ENCODE measurements at places on chromosomes 12 and 14.

DNA sequence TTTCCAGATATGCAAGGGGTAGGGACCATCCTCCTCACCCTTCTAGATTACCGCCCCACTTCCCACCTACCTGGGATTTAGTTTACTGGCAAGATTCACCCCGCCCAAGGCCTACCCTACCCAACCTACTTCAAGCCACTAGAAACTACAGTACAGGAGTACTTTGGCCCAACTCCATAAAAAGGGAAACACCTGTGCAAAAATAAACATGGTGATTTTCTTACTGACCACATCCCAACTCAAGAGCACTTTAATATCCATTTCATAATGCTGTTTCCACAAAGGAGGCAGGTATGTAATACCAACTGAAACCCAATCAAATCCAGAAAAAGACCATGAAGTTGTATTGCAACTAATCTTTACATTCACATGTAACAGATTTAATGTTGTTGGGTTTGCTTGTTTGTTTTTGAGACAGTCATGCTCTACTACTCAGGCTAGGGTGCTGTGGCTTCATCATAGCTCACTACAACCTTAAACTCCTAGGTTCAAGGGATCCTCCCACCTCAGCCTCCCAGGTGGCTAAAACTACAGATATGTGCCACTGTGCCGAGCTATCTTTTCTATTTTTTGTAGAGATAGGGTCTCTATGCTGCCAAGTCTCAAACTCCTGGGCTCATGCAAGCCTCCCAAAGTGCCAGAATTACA lies 41.7 kb upstream of the RAP1B start:
- no peak for DNase-seq

DNA sequence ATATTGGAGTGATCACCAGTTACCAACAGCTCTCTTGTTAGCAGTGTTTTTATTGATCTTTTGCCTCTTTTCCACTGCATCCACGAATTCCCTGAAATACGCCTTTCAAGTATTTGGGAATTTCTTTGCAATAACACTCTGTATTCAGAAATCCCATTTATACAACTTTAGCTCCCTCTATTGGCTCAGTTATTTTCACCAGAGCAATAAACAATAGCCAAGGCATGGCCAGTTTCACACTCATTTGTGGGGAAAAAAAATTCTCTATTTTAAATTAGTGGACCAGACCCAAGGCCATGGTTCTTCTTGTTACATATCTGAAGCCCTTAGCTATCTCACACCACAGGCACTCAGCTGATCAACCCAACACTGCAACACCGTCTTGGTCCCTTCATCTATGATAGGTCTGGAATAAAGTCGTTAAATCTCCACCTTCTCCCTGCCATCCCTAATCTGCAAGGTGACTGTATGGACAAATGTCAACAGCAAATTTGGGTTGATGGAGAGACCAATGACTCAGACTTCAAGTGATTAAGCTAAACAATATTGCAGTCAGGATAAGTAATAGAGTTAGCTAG lies 92.4 kb upstream of the TMEM260 start:
- no peak for DNase-seq

- DNase-seq: no peak
Observed at GRCh38 chr14:32761381-32761968, 177.2 kb upstream of the NPAS3 start.

DNA sequence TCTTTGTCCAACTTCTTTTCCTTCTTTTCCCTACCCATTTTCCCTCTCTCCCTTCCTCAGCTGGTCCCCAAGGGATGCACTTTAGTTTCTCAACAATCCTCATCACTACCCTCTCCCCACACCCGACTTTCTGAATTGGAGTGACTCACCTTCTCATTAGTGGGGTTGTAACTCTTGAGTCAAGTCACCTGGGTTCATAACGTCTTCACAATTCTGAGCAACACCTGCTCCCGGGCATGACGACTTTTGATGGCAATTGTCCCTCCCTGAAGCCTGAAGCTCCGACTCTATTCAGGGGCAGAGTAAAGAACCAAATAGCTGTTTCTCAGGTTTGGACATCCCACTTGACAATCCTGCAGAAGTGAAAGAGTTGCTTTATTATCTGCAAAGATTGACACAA lies 82.7 kb upstream of the OTX2 start:
- no peak for DNase-seq

GRCh38 chr12:54265364-54265812 lies 14.5 kb downstream of the CBX5 start:
- no peak for DNase-seq

- DNase-seq: no peak
Observed at GRCh38 chr12:84270470-84271140, 642.0 kb downstream of the SLC6A15 start.

GRCh38 chr12:79691511-79692248 lies 916 bp upstream of the PAWR start:
- DNase-seq: no peak

DNA sequence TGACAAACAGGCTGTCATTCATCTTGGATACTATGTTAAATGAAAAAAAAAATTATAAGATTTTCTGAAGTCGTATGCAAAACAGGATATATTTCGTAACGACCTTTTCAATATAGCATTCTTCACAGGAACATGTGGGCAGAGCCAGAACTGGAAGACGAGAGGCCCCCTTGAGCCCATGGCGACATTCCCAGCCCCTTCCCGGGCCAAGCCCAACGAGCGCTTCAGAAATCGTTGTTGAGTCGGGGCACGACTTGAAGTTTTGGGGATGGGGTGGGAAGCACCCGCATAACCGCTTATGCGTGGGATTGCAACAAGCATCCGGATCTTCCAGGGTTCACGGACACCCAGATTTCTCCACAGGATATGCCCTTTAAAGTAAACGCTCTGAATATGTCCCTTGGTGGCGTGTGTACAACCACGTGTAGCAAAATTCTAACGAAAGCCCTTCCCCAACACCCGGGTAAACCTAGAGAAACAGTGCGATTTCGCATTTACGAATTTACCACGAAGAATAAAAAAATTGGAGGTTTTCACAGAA lies 736 bp downstream of the C14orf39 start:
- no peak for DNase-seq

DNA sequence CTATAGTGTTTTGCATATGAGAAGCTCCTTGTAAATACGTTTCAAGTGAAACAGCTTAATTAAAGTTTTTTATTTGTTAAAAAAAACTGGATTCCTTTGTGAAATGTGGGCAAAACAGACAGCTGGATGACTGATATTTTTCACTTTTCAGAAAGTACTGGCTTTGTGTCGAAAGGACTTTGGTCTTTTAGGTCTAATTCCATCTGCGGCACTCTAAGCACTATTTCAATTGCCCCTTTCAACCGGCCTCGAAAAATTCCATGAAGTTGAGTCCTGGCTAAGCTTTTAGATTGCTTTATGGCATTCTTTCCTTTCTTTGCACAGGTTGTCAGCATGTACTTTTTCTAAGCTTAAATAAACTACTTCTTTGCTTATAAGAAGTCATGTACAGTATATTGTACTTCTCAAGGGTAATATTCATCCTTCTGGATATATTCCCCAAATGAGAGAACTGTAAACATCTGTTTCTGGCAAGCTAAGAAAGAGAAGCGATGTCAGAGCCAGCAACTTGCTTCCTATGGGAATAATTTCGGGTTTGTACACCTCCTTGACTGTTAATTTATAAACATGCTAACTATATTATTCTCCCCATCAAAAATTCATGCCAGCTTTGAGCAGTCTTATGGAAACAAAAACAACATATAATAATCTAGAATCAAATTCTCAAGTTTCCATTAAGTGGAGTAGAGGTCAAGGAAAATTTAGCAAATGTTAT lies 611.3 kb downstream of the ETNK1 start:
- no peak for DNase-seq

DNA sequence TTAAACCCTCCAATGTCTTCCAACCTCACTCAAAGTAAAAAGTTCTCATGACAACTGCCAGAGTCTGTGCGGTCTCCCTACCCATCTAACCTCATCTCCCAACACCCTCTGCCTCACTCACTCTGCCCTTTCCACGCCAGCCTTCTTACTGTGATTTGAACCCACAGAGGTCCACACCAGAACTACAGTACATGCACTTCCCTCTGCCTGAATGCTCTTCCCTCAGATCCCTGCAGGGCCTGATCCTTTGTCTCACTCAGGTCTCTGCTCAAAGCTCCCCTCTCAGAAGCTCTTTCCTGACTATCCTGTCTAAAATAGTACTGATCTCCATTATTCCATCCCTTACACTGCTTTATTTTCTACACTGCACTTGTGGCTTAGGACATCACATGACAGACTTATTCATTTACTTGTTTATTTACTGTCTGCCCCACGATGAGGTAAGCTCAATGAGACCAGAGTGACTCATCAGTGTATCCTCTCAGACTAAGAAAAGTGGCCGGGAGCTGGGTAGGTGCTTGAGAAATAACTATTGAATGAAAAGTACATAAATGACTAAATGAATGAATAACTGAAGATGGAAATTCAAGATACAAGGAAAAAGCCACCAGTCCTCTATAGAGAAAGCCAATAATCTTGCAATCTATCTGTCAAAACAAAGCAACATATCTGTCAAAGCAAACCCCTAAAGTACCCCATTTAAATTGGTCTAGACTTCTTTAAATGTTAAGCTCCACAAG lies 17.1 kb downstream of the POMT2 start:
- no peak for DNase-seq

DNA sequence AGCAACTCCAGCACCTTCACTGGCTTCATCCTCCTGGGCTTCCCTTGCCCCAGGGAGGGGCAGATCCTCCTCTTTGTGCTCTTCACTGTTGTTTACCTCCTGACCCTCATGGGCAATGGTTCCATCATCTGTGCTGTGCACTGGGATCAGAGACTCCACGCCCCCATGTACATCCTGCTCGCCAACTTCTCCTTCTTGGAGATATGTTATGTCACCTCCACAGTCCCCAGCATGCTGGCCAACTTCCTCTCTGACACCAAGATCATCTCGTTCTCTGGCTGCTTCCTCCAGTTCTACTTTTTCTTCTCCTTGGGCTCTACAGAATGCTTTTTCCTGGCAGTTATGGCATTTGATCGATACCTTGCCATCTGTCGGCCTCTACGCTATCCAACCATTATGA lies 6.8 kb downstream of the OR11G2 start:
- DNase-seq: no peak

DNA sequence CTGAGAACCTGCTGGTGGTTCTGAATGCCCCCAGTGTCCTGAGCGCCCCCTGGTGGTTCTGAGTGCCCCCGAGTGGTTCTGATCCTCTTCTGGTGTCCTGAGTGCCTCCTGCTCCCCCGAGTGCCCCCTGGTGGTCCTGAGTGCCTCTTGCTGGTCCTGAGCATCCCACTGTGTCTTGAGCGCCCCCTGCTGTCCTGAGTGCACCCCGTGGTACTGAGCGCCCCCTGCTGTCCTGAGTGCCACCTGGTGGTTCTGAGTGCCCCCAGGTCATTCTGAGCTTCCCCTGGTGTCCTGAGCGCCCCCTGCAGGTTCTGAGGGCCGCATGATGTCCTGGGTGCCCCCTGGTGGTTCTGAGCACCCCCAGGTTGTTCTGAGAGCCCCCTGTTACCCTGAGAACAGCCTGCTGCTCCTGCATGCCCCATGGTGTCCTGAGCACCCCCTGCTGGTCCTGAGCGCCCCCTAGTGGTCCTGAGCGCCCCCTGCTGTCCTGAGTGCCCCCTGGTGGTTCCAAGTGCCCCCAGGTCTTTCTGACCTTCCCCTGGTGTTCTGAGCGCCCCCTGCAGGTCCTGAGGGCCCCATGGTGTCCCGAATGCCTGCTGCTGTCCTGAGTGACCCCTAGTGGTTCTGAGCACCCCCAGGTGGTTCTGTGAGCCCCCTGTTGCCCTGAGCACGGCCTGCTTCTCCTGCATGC lies 1165.4 kb downstream of the TMEM121 start:
- DNase-seq: peak; percentile 39

- DNase-seq: no peak
Observed at GRCh38 chr12:109595321-109595902, 21.8 kb downstream of the MVK start.

- DNase-seq: no peak
Observed at GRCh38 chr12:110180591-110181005, 56.4 kb downstream of the IFT81 start.

GRCh38 chr14:59320763-59321625 lies 132.5 kb downstream of the DAAM1 start:
- DNase-seq: no peak

- no peak for DNase-seq
Observed at GRCh38 chr12:124080649-124081048, 107.6 kb downstream of the ZNF664 start.

GRCh38 chr14:50620341-50620740 lies 47.8 kb downstream of the SAV1 start:
- DNase-seq: no peak

DNA sequence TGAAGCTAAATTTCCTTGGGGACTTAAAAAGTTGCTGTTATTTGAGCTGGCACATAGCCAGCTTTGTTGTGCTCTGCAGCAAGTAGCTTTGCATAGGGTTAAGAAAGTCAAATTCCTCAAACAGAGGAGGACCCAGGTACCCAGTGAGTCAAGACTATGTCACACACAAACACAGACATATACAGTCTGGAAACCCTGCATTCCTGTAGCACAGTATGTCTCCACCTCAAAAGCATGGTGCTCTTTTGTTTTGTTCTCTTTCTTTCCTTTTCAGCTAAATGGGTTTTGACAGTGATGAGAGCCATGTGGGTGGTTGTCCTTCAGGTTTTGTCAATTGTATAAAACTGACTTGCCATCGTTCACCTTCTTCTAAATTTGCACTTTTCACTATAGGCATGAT lies 179.6 kb upstream of the DIO2 start:
- DNase-seq: no peak

DNA sequence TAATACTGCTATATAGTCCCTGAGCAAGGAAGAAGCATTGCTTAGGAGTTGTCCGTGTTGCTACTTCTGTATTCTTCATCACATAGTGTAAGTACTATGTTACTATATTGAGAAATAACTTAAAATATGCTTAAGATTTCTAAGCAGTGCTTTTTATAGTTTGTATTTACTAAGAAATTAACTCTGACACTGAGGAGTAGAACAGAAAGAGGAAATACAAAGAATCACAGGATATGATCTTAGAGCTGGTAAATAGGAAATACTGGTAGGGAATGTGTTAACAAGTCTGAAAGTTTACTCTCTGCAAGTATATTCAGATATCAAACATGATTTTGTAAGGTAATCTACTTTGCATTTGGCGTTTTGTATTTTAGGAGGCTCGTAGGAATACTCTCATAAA lies 15.5 kb downstream of the XPOT start:
- no peak for DNase-seq

- DNase-seq: no peak
Observed at GRCh38 chr14:42563313-42563712, 956.6 kb downstream of the LRFN5 start.

DNA sequence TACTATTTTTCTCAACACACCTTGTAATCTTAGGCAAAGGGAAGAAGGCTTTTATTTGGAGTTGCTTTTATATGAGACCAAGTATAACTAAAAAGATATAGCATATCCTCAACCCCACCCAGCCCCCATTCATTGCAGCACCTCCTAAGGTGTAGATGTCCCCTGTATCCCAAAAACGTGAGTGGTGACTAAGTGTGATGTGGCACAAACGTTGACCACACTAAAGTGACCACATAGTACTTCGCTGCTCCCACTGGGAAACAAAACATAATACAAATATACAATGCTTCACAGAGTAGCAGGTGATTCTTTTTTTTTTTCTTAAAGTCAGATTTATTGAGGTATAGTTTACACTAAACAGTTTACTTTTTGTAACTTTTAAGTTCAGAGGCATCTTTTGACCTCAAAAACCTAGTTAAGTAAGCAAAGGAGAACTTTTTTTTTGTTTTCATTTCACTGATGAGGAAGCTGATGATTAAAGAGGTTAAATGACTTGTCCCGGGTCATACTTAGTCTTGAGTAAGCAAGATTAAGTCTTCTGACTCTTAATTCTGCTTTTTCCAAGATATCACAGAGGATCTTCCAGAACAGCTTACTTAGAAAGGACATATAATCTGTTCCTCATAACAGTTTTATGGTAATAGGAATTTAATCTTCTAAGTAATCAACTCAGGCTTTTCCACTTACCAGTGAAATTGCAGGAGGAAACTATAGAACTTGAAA lies 245.2 kb upstream of the PLEKHG7 start:
- no peak for DNase-seq
